ENCODE measurements at places on chromosomes 5 and 9. TPM values are rescaled to one million over a fixed set of nuclear protein-coding genes. Genes with fewer than 3 reads are reported as not detected.

The SLC26A2 gene
- 12.6 TPM for total RNA-seq

GRCh38 chr9:123928533-123929176, 1.3 kb downstream of the DENND1A start:
- DNase-seq = peak; percentile 51

The OR1K1 gene
- not detected for total RNA-seq

DNA sequence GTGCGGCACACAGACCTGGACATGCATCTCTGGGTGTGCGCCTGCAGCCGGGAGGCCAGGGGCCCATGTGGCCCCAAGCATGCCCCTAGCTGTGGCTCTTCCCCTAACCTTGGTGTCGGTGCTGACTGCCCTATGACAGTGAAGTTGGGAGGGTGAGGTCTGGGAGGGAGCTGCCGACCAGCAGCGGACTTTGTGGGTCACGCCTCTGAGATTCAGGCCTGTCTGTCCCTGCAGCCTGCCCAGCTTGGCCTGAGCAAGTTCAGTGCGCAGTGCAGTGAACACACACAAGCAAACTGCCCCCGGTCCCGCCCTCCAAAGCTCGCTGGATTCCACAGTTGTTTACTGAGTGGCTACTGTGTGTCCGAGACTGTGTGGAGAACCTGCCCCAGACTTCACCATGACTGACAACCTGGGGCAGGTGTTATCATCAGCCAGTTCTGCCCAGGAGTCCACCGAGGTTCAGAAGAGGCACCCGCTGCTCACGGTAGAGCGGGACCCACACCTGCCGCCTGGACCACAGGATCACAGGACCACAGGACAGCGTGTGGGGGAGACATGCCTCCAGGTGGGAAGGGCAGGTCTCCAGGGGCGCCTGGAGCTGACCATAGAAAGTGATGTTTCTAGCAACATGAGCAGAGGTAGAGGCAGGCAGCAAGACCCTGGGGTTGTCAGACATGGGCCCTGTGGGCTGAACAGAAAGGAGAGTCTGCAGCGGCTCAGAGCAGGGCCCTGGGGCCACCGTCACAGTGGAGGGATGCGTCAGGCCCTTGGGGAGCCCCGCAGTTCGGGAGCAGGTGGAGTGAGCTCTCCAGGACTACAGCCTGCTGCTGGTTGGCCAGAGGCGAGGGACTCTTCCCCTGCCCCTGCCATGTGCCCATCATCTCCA, 105.1 kb downstream of the PHF2 start:
- no peak for DNase-seq

The FBP1 gene
- 3.5 TPM for total RNA-seq
